ENCODE measurements at places on chromosomes 3 and 15. TPM values are rescaled to one million over a fixed set of nuclear protein-coding genes. Genes with fewer than 3 reads are reported as not detected.

GRCh38 chr3:139378587-139379241 lies 10.7 kb downstream of the COPB2 start:
- DNase-seq: no peak

DNA sequence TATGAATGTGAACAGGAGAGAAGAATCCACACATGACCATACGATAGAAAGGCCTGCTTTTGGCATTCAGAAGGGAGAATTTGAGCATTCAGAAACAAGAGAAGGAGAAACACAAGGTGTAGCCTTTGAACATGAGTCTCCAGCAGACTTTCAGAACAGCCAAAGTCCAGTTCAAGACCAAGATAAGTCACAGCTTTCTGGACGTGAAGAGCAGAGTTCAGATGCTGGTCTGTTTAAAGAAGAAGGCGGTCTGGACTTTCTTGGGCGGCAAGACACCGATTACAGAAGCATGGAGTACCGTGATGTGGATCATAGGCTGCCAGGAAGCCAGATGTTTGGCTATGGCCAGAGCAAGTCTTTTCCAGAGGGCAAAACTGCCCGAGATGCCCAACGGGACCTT lies 28.4 kb downstream of the RBM6 start:
- DNase-seq: no peak

DNA sequence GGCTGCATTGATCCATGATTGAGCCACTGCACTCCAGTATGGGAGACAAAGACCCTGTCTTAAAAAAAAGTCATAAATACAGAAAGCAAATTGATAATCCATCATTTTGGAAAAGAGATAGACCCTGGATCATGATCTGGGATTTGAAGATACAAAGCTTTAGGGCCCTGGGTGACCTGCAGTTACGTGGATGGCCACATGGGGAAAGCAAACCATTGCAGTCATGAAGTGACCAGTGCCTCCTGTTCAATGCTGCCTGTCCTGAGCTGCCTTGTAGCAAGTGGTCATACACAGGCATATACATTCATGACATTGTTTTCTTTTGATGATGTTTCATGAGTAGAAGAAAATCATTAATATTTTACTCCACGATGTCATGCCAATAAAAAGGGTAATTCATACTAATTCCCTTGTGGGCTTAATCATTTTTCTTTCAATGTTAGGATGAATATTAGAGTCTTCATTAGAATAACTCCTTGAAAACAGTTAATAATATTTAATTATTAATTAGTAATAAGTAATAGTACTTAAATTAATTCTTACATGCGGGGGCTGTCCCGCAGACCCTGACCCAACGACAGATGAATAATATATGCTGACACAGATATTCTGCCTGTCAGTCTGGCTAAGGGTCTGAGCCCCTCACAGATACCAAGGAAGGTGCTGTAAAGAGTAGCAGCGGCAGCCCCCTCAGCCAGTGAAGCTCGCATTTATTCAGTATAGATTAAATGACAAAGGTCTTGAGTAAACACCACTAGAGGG lies 109.0 kb upstream of the UNC13C start:
- no peak for DNase-seq

GRCh38 chr15:83475551-83475950 lies 28.4 kb downstream of the SH3GL3 start:
- no peak for DNase-seq

DNA sequence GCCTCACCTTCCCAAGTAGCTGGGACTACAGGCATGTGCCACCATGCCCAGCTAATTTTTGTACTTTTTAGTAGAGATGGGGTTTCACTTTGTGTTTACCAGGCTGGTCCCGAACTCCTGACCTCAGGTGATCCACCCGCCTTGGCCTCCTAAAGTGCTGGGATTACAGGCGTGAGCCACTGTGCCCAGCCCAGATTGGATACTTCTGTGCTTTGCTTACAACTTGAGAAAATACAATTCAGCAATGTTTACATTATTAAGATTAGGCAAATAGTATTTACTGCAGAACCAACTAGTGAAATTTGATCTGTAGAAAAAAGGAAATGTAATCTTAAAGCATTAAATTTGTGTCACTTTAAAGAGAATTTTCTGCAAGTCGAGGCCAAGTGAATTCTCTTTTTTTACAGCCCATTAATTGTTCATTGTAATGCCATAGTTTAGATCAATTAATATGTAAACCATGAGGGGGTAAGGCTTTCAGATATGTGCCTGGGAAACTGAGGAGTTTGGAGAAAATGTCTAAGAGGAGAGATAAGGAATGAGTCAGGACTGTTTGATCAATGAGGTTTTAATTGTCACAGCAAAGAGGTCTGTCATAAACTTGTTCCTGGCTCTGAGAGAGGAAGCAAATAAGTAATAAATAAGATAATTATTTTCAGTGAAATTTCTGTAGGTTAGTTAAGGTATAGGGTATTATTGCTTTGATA lies 15.3 kb downstream of the PYDC2 start:
- DNase-seq: no peak

The GRIP2 gene
- polyA plus RNA-seq: 1.2 TPM

The TAGLN3 gene
- 1.9 TPM for polyA plus RNA-seq

Measured in right renal pelvis (tissue), 4 donors.